ENCODE measurements at places on chromosomes 2 and 18.

- peak; percentile 45 for DNase-seq
Measured at GRCh38 chr2:33598561-33599174, 431 bp downstream of the FAM98A start.

GRCh38 chr2:28049416-28049815, 158.9 kb downstream of the BABAM2 start:
- DNase-seq: no peak

DNA sequence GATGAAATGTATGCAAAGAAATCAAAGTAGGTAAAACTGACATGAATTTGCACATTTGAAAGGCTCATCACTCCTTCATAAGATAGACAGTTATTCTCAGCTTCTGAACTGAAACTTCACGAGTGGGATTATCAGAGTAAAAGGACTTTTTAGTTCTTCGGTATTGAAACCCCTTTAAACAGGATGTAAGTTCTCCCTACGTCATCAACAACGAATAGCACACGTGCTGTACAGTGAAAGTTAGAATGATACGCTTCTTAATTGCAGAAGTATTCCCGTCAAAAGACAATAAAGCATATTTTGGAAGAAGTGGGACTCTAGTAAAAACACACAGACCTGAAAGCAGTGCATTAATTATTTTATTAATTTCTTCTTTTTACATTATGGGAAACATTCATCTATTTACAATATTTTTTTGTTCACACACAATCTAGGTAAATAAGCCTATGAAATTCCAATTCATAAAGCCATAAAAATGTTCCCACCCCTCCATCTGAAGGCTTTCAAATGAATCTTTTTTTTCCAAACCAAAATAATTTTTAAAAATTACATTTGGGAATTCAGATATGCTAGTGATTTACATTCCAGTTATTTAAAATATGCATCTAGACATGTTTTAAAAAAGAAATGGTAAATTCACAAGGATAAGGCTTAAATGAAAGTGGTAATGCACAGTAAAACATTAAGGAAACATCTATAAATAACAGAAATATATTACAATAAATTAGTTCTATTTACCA, 45.9 kb downstream of the TGIF1 start:
- no peak for DNase-seq

DNA sequence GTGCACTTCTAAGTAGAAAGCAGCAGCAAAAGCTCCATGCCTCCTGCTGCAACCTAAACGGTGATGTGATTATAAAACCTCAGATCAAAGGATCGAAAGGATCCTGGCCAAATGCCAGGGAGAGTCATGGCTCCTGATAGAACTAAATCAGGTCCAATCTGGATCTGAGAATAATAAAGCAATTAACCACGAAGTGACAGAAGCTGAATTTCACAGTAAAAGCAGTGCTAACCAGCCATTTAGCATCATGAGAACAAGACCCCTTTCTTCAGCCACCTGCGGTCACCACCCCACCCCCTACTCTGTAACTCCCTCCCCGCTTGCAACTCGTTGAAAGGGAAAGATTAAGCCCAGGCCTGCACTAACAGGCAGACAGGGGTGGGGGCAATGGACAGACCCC, 748.7 kb downstream of the BCL11A start:
- no peak for DNase-seq

GRCh38 chr18:9066817-9067306, 35.6 kb upstream of the NDUFV2 start:
- DNase-seq: no peak

DNA sequence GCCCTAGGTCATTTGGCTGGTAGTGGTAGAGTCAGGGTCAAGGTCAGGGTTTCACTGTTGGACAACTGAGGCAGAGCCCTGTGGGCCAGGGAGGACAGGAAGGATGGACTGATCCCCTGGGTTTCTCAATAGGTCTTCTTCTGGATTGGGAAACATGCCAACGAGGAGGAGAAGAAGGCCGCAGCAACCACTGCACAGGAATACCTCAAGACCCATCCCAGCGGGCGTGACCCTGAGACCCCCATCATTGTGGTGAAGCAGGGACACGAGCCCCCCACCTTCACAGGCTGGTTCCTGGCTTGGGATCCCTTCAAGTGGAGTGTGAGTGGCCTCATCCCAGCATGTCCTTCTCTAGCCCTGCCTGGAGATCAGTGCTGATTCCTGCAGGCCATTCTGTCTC, 18.1 kb downstream of the VIL1 start:
- DNase-seq: no peak

- no peak for DNase-seq
Measured at GRCh38 chr2:52613064-52613463, 1154.5 kb upstream of the CHAC2 start.

Measured in NCI-H187 (cell line).